ENCODE measurements at places on chromosomes 5 and 9.

DNA sequence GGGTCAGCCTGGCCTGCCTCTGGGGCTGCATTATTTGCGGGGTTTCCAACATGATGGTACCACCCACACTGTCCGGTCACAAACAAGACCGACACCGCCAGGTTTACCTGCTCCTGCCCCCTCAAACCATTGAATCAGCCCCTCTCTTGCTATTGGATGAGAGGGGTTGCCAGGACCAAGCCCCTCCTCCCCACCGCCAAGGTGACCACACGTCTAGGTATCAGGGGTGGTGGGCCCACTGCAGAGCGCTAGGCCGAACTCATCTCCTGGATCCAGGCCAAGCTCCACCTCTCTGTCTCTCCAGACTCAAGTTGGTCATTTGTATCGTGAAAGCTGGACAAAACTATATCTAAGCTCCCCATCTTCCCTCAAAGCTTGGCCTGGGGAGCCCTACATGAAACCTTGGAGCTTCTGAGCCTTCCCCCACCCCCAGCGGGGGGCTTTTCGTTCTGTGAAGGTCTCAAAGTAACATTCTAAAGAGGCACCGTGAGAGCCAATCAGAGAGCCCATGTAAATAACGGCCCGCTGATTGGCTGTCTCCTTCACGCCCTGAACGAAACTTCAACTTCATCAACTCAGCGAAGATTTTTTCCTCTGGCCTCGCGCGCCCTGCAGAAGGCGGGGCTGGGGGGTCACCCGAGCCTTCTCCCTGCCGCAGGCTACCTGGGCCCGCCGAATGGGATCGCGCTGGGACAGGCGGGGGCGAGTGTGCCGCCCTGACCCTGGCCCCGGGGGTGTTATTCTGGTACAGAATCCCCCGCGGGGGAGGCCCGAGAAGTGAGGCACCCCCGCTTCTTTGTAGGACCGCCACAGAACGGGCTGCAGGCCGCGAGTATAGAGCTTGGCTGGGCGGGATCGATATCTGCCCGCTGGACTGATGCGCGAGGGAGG is 49.6 kb upstream of the PSD2 start:
- no peak for DNase-seq

DNA sequence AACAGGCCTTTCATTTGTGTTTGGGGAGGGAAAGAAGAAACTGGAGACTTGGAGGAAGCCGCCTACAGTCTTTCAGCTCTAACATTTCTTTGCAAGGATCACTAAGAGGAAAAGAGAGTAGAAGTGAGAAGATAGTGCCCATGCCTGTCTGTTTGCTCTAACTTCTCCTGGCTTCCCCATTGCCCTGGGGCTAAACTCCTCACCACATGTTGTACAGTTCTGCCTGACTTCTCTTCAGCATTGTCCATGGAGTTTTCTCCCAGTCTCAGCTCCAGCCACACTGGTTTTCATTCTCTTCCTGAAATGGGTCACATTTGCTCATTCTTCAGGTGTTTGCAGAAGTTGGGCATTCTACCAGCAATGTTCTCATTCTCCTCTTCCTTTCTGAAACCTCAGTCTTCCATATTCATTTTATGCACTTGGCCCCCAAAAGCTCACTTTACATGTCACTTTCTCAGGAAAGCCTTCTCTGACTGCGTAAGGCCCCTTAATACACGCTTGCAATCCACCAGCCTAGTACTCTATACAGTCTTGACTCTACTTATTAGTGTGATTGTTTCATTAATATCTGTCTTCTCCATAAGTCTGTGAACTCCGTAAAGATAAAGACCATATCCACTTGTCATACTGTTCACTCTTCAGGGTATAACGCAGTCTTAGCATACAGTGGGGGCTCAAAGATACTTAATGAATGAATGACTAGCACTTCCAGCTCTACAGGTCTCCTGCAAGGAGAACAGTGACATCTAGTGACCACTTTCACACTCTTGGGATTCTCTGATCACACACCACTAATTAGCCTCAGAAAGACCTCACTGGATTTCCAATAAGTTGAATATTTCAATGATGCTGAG is 40.2 kb upstream of the TRIM32 start:
- DNase-seq: no peak

DNA sequence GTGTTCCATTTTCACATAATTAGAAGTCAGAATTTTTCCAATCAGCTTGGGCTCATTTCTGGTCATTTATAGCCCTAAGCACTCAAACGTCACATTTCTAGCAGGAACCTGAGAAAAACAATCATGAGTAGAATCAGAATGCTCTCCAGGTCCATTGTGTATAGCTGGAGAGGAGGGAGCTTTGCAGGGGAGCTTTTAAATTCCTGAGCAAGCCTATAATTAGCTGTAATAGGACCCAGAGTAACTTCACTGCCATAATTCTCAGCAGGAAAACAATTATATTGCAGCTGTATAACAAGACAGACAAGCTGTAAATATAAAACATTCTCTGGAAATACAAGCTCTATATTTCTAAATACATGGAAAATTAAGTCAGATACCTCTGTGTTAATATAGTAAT is 637.6 kb upstream of the SGCD start:
- no peak for DNase-seq

- DNase-seq: no peak
Measured at GRCh38 chr5:20972419-20972925, 984.5 kb upstream of the CDH18 start.

DNA sequence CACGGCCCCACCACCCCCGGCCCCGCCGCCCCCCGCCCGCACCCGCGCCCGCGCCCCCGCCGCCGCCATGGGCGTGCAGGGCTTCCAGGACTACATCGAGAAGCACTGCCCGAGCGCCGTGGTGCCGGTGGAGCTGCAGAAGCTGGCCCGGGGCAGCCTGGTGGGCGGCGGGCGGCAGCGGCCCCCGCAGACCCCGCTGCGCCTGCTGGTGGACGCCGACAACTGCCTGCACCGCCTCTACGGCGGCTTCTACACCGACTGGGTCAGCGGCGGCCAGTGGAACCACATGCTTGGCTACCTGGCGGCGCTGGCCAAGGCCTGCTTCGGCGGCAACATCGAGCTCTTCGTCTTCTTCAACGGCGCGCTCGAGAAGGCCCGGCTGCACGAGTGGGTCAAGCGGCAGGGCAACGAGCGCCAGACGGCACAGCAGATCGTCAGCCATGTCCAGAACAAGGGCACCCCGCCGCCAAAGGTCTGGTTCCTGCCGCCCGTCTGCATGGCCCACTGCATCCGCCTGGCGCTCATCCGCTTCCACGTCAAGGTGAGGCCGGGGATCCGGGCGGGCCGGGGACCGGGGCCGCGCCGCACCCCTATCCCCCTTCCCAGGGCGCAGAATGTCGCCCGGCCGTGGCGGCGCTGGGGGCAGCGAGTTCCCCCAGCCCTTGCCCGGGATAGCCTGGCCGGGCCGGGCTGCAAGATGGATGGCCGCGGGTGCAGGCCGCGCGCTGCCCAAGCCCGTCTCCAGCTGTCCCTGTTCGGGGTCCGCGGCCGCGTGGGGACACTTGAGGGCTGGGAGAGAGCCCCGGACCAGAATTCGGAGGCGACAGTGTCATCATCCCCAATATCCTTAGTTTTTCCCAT is 594 bp downstream of the FAM120A start:
- no peak for DNase-seq

- no peak for DNase-seq
Measured at GRCh38 chr5:168327994-168328393, 36.5 kb downstream of the WWC1 start.

- DNase-seq: no peak
Measured at GRCh38 chr9:37998881-37999587, 70.0 kb downstream of the SHB start.

- DNase-seq: no peak
Measured at GRCh38 chr5:117945258-117945657, 1043.1 kb downstream of the DTWD2 start.
